ENCODE measurements at places on chromosomes 1 and 21.

GRCh38 chr1:207803678-207804077, 51.8 kb downstream of the CD46 start:
- DNase-seq: no peak

DNA sequence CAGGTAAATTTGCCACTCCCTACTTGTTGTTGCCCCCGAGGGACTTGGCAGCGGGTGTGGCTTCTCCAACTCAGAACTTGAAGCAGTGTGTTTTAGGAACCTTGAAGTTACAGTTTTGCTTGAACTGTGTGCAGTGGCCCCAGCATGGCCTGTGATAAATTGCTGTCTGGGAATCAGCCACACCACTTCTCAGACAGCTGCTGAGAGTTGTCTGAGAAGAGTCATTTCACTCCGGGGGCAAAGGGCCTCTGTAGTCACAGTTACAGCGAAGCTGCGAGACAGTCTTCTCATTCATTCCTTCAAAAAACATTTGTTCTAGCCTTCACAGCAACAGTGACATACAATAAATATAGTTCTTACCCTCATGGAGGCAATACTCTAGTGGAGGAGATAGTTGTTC, 70.3 kb downstream of the PROX1 start:
- DNase-seq: no peak

DNA sequence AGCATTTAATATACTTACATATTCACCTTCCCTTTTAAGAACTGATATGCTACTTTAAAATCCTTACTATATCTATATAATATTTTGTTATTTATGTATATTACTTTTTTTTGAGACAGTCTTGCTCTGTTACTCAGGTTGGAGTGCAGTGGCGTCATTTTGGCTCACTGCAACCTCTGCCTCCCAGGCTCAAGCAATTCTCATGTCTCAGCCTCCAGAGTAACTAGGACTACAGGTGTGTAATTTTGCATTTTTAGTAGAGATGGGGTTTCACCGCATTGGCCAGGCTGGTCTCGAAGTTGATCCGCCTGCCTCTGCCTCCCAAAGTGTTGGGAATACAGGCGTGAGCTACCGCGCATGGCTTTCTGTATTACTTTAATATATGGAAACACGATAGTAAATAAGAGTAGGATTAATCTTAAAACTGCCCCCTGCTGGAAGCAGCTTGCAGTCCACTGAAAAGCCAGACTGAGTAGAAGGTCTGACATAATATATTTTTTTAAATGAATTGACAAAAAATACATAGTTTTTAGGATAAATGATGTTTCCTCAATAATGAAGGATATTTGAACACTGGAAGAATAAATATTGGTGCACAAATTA, 24.4 kb downstream of the RCAN3 start:
- DNase-seq: peak; percentile 40

DNA sequence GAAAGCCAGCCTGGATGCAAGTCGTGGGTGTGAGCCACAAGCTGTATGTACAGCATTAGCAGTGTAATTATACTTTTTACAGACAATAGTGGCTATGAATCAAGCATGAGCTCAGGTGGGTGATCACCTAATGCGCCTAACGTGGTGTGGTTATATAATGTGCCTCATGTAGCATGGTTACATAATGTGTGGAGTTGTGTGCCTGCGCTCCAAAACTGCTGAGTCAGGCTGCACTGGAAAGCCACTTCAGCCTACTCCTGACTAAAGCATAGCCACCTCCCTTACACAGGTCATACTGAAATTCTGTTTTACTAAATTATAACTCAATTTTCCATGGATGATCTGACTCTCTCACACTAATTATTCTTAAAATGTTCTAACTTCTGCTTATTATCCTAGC, 69.8 kb downstream of the KCNT2 start:
- no peak for DNase-seq

Measured in HT-29 (cell line).